ENCODE measurements at places on chromosomes 2 and 18. TPM values are rescaled to one million over a fixed set of nuclear protein-coding genes. Genes with fewer than 3 reads are reported as not detected.

Gene ZSWIM2
- not detected for total RNA-seq

DNA sequence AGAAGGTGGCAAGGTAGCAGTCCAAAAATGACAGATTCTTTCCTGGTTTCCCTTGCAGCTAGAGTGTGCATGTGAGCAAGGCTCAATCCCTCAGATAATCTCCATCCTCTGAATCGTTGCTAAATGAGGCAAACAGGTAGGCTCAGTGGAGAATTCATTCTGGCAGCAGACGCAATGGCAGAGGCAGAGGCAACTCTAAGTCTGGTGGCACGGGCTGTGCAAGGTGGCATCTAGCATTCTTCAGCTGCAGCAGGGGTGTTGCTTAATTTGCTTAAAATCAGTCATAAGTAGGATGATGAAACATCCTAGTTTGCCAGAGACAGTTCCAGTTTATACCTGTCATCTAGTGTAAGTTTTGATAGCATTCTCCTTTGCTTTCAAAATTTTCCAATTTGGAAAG is 391.1 kb upstream of the MEX3C start:
- no peak overlapping the region for H3K4me3 ChIP-seq
- H3K27me3 ChIP-seq, result peaks cover 30% of the 10 kb centered on the region
- no peak for DNase-seq
- H3K36me3 ChIP-seq, result no peaks in the 10 kb centered on the region

- no peaks in the 10 kb centered on the region for H3K27me3 ChIP-seq
- H3K36me3 ChIP-seq, result no peaks in the 10 kb centered on the region
- no peak overlapping the region for H3K4me3 ChIP-seq
- no peak overlapping the region for H3K27ac ChIP-seq
- no peaks in the 10 kb centered on the region for H3K4me1 ChIP-seq
Observed at GRCh38 chr18:69636529-69637301, 236.0 kb downstream of the DOK6 start.

GRCh38 chr2:147998203-147998602 is 22.3 kb downstream of the ORC4 start:
- no peak overlapping the region for H3K4me3 ChIP-seq
- DNase-seq, result no peak
- H3K36me3 ChIP-seq, result no peaks in the 10 kb centered on the region
- H3K4me1 ChIP-seq, result peaks cover 5% of the 10 kb centered on the region

DNA sequence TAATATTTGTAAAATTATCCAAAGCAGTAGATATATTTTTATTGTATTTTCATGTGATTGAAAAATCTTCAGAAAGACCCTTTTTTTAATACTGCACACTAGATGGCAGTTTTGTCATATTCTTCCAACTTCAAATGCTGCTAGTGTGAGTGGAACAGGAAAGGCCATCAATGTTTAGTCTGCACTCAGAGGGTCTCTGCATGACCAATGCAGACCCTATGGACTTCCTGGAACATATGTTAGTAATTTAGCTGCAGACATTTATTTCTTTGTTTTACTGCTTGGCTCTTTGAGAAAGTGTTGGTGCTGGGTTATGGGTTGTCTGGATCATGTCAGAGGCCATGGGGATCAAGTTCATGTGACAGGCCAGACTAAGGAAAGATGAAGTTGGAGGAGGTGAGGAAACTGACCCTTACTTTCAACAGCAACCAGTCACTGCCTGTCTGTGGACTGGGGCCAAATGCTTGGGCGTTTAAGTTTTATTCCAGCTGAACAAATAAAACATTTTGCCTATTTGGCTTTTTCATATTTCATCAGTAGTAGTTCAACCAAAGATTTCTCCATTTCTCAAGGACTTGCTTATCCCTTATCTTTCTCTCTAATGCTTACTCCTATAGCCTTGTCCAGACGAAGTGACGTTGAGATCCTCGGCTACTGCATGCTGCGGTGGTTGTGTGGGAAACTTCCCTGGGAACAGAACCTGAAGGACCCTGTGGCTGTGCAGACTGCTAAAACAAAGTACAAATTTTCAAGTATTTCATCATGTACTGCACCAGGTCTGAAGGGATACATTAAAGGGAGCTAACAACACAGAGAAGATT is 84.8 kb downstream of the VRK2 start:
- peak overlapping the region; percentile 48 for H3K27ac ChIP-seq
- H3K36me3 ChIP-seq, result no peaks in the 10 kb centered on the region
- H3K27me3 ChIP-seq, result no peaks in the 10 kb centered on the region
- peaks cover 4% of the 10 kb centered on the region for H3K4me1 ChIP-seq
- no peak overlapping the region for H3K4me3 ChIP-seq

Data from cardiac muscle cell (in vitro differentiated cells and primary cell).